Glomerular endothelial cell (primary cell): ENCODE measurements at places on chromosomes 5 and 9.

DNA sequence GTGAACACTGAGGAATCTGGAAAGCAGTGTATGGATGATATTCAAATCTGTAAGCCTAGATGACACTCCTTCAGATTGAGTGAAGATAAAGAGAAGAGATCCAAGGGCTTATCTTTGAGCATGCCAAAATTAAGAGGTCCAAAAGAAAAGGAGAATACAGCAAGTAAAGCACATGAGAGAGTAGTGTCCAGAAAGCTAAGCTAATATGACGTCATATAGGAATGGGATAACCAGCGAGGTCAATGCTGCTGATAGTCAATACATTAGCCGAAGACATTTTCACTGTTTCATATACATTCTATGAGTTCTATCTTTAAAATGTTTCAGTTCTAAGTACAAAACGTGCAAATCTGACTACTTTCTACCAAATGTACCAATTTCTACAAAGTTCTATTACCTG lies 975.8 kb downstream of the TLE4 start:
- DNase-seq: no peak

DNA sequence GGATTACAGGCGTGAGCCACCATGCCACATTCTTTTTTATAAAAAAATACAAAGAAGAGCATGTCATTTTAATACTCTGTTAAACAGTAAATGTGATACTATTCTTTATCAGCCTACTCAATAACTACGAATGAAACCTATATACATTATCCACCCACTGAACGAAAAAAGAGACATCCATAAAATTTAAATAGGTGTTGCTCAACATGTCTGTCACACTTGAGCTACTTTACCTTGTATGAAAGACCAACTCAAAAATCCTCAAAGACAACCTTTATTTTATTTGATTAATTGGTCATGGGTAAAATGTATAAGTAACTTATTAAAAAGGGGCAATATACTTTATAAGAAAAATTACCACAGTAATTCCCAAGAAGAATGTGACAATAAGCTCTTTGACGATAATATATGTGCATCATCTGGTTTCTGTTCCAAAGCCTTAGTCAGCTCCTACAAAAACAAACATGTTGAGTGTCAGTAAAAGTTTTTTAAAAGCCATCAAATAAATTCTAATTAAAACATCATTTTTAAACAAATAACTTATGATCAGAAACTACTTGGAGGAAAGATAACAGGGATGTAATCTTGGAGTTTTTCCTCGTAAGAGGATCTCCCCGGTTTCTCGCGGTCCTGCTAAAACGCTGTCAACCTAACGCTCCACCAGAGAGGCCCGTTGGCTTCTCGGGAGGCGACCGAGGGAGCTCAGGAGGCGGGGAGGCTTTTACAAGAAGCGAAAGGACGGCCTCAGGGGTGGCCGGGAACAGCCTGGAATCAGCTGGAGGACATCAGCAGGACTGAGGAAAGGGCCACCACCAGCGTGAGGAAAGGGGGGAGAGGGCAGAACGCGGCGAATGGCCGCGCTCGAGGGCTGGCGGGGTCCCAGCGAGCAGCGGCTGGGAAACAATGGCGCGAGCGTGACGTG lies 13.5 kb upstream of the ANKRD18B start:
- DNase-seq: peak; percentile 52

GRCh38 chr9:104868303-104868686 lies 59.7 kb downstream of the ABCA1 start:
- no peak for DNase-seq

DNA sequence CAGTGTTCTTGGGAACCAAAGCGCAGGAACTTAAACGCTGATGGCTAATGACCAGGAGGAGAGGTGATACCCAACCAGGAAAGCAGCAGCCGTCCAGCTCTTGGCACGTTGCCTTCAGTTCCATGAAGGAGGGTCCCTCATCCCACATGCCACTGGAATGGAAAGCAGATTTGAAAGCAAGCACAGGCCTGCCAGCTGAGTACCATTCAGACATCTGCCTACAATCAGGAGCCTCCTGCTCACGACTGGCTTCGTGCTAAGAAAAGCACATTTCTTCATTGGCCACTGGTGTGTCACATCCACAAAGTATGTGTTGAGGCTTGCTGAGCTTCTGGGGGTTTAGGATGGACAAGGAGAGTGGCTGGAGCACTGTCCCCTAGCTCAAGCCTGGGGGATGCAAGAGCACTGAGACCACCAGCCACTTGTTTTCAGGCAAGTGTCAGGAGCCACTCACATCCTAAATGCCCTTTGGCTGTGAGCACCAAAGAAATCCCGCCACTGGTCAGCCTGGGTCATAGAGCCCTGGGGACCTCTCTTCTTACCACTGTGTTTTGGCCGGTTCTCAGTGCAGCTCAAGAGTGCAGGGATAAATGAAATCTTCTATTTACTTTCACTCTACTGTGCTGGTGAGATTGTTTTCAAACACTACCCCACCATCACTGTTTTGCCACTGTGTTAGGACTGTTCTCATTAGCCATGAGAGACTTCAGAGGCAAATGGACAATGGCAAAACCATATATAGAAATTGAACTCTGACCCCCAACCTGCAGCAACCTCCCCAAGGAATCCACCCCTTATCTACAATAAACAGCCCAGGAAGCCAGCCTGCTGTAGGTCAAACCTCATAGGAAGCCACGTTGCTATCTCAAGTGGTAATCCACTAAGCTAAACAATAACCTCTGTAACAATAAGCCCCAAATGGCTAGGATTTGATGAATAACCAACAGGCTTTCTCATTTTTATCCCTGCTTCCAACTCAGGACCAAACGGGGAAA lies 58.3 kb downstream of the MTX3 start:
- DNase-seq: no peak
